ENCODE measurements at places on chromosomes 2 and 18. TPM values are rescaled to one million over a fixed set of nuclear protein-coding genes. Genes with fewer than 3 reads are reported as not detected.

- H3K36me3 ChIP-seq, result no peaks in the 10 kb centered on the region
- H3K27me3 ChIP-seq, result no peaks in the 10 kb centered on the region
- no peak overlapping the region for H3K27ac ChIP-seq
- H3K4me3 ChIP-seq, result no peak overlapping the region
- H3K4me1 ChIP-seq, result no peaks in the 10 kb centered on the region
These were observed 339.1 kb downstream of the SOX11 start for GRCh38 chr2:6031200-6031867.

GRCh38 chr2:118048401-118048800 is 34.5 kb upstream of the CCDC93 start:
- no peaks in the 10 kb centered on the region for H3K36me3 ChIP-seq
- H3K4me3 ChIP-seq, result no peak overlapping the region
- peaks cover 28% of the 10 kb centered on the region for H3K27me3 ChIP-seq
- peaks cover 27% of the 10 kb centered on the region for H3K4me1 ChIP-seq
- H3K27ac ChIP-seq, result no peak overlapping the region

DNA sequence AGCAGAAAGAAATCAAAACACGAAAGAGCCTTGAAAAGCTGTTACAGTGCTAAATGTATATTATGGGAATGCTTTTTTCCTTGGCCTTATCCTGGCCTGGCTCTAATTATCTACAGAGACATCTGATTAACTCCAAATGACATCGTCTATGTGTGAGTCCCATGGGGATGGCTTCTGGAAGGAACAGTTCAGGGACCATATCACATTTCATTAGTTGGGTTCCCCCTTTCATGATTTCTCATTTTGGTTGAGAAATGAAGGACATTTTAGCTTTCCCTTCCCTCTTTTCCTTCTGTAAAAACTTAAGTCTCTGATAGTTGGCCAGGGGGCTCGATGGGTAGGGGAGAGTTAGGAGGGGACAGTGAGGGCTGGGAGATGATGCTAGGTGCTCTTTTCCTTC is 116.7 kb downstream of the PRKCE start:
- no peak for DNase-seq
- no peak overlapping the region for H3K27ac ChIP-seq
- H3K4me3 ChIP-seq, result no peak overlapping the region
- peaks cover 2% of the 10 kb centered on the region for H3K4me1 ChIP-seq

Gene ITGB6
- total RNA-seq, result not detected

Gene PTH2R
- total RNA-seq, result 0.10 TPM

Gene DSG1
- not detected for total RNA-seq

Gene LRP2
- total RNA-seq, result 0.28 TPM

- H3K27ac ChIP-seq, result no peak overlapping the region
- no peak overlapping the region for H3K4me3 ChIP-seq
- H3K27me3 ChIP-seq, result peaks cover 7% of the 10 kb centered on the region
- DNase-seq, result no peak
These were observed 2.7 kb downstream of the HRH4 start for GRCh38 chr18:24462838-24463775.

DNA sequence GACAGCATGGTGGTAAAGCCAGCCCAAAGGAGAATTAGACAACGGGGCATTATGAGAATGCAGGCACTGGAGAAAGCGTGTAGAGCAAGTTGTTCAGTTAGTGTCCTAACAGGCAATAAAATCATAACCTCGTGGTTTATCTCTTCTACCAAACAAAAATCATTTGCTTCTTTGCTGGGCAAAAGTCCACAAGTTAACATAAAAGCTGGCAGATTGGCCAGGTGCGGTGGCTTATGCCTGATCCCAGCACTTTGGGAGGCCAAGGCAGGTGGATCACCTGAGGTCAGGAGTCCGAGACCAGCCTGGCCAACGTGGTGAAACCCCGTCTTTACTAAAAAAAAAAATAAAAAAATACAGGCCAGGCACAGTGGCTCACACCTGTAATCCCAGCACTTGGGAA is 364.1 kb downstream of the SETBP1 start:
- no peaks in the 10 kb centered on the region for H3K36me3 ChIP-seq
- H3K27ac ChIP-seq, result no peak overlapping the region
- H3K4me1 ChIP-seq, result peaks cover 2% of the 10 kb centered on the region
- H3K27me3 ChIP-seq, result no peaks in the 10 kb centered on the region

- DNase-seq, result no peak
- peaks cover 10% of the 10 kb centered on the region for H3K27me3 ChIP-seq
- H3K4me3 ChIP-seq, result no peak overlapping the region
- no peak overlapping the region for H3K27ac ChIP-seq
- H3K36me3 ChIP-seq, result no peaks in the 10 kb centered on the region
These were observed 111.2 kb upstream of the SMIM21 start for GRCh38 chr18:75538727-75539126.

GRCh38 chr2:178899656-178900055 is 92.4 kb upstream of the TTN start:
- no peaks in the 10 kb centered on the region for H3K4me1 ChIP-seq
- no peak overlapping the region for H3K4me3 ChIP-seq
- DNase-seq, result no peak
- H3K27me3 ChIP-seq, result peaks cover 7% of the 10 kb centered on the region
- H3K36me3 ChIP-seq, result no peaks in the 10 kb centered on the region

- peaks cover 15% of the 10 kb centered on the region for H3K27me3 ChIP-seq
- peak overlapping the region; percentile 77 for H3K27ac ChIP-seq
- H3K36me3 ChIP-seq, result no peaks in the 10 kb centered on the region
- peaks cover 47% of the 10 kb centered on the region for H3K4me1 ChIP-seq
These were observed 11.1 kb downstream of the CHRNA1 start for GRCh38 chr2:174753038-174753633.

DNA sequence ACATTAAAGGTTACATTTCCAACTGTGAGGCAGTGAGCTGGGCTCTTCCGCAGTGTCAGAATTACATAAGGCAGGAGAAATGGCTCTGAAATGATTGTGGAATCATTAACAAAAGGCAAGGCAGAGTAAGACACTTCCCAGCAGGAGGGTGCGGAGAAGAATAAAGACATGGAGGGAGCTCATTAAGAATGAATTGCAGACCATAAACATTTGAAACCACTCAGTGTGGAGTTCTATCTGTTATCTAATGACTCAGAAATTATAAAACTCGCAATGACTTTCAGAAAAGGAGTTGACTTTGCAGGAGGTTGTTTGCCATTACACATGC is 77.0 kb downstream of the SMIM21 start:
- H3K4me1 ChIP-seq, result no peaks in the 10 kb centered on the region
- H3K36me3 ChIP-seq, result peaks cover 4% of the 10 kb centered on the region
- peaks cover 1% of the 10 kb centered on the region for H3K27me3 ChIP-seq
- no peak overlapping the region for H3K4me3 ChIP-seq
- DNase-seq, result no peak

Gene AQP12B
- not detected for total RNA-seq

Gene TDRD15
- not detected for total RNA-seq

Gene CCDC74A
- total RNA-seq, result 4.5 TPM

- H3K4me3 ChIP-seq, result no peak overlapping the region
- no peaks in the 10 kb centered on the region for H3K4me1 ChIP-seq
- H3K27ac ChIP-seq, result no peak overlapping the region
- peaks cover 42% of the 10 kb centered on the region for H3K36me3 ChIP-seq
- no peak for DNase-seq
These were observed 47.4 kb downstream of the LRPPRC start for GRCh38 chr2:43948370-43948769.

DNA sequence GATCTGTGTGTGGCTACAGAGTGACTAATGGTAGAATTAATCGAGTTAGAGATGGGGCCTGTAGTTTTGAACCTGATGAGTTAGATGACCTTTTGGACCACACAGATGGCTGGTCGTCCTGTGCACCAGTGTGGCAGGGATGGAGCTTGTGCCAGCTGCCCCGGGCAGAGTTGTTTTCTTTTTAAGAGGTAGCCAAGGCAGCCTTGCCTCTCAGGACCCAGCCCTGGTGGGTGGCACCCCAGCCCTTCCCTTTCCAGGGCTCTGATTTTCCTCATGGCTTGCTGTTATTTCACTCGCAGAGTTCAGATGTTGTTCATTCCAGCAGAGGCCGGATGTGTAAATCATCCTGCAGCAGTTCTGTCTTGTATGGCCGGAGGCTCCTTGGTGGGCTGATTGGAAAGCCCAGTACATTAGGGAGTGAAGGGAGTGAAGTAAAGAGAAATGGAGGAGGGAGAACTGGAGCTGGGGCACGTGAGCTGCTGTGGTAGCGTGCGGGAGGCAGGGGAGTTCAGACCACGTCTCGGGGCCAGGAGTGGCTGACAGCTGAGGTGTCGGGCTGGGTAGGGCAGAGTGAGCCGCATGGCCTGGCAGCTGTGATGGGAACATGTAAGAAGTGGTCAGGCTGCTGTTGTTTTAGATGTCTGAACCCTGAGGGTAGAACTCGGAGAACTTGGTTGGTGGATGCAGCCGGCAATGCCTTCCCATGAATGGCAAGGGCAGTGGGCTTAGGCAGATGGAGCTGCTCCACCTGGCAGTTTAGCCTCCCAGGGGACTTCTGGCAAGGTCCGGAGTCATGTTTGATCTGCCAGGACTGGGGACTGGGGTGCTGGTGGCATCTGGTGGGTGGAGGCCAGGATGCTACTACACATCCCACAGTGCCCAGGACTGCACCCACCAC is 28.8 kb downstream of the ASAP2 start:
- H3K36me3 ChIP-seq, result no peaks in the 10 kb centered on the region
- peaks cover 27% of the 10 kb centered on the region for H3K27me3 ChIP-seq
- no peak overlapping the region for H3K4me3 ChIP-seq

Gene CYTIP
- total RNA-seq, result 406 TPM

DNA sequence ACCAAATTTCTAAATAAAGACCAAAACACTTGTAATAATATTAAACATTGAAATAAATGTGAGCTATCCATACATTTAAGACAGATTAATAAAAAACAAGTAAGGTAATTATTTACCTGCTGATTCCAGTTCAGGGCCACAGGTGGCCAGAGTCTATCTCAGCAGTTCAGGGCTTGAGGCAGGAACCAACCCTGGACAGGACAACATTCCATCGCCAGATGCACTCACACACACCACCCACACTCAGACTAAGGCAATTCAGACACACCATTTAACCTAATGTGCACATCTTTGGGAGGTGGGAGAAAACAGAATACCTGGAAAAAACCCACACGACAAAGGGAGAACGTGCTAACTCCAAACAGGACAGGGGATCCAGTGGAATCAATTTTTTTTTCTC is 14.1 kb upstream of the WDSUB1 start:
- H3K27ac ChIP-seq, result no peak overlapping the region
- H3K4me1 ChIP-seq, result no peaks in the 10 kb centered on the region
- peaks cover 12% of the 10 kb centered on the region for H3K27me3 ChIP-seq
- DNase-seq, result no peak
- no peaks in the 10 kb centered on the region for H3K36me3 ChIP-seq
- no peak overlapping the region for H3K4me3 ChIP-seq

All from activated CD4-positive, alpha-beta memory T cell treated with anti-CD3 and anti-CD28 coated beads, Interleukin-2, amount 10 ng/mL, durations not matched to agents 7 days and 5 days (primary cell).